ENCODE measurements at places on chromosomes 1 and 21.

DNA sequence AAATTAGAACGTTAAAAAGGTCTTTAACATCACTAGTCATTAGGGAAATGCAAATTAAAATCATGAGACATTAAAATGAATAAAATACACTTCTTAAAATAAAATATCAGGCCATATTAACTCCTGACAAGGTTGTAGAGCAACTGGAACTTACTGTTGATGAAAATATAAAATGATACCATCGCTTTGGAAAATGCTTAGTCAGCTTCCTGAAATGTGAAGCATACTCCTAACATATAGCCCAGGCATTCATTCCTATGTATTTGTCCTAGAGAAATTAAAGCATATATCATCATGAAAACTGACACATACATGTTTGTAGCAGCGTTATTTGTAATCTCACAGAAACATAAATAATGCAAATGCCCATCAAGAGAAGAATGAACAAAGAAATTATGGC is 211.5 kb upstream of the CHRM3 start:
- DNase-seq, result no peak

GRCh38 chr1:90106311-90106710 is 111.4 kb downstream of the ZNF326 start:
- DNase-seq, result no peak

GRCh38 chr1:233946724-233947123 is 42.2 kb downstream of the SLC35F3 start:
- DNase-seq, result no peak

DNA sequence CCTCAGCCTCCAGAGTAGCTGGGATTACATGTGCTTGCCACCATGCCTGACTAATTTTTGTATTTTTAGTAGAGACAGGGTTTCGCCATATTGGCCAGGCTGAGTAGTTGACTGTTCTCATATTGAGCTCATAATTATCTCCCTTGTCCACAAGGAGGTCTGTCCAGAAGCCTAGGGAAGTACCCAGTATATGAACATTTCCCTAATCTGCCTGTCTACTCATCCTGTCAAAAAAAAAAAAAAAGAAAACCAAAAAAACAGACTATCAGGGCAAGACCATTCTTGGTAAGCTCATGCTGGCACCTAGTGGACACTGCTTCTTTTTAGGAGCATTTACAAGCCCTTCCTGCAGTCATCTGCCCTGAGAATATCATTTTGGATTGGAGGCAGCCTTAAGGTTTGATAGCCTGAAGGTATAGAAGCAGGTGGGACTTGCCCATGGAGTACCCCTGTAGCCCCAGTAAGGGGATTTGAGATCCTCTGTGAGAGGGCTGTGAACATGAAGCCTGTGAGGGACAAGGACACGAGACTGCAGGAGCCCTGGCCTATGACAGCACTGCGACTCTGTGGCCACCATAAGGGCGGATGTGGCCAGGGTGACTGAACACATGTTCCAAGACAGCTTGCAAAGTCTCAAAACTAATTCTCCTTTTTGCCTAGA is 10.8 kb upstream of the DUSP12 start:
- DNase-seq, result peak; percentile 43

DNA sequence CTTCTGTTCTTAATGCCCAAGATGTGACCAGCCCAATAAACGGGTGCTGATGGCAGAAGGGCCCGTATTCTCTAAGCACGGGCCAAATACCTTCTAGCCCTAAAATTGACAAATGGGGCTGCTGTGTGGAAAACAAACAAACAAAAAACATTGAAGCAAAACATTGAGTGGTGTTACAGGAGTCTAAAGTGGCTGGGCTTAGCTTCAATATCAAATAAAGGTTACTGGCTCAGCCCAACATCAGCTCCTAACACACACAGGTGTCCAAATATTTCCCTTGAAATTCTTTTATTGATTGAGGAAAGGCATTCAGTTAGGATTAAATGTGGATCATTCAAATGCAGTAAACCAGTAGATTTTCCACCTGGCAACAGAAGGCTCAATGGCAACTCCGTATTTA is 13.3 kb upstream of the TTF2 start:
- DNase-seq, result no peak

DNA sequence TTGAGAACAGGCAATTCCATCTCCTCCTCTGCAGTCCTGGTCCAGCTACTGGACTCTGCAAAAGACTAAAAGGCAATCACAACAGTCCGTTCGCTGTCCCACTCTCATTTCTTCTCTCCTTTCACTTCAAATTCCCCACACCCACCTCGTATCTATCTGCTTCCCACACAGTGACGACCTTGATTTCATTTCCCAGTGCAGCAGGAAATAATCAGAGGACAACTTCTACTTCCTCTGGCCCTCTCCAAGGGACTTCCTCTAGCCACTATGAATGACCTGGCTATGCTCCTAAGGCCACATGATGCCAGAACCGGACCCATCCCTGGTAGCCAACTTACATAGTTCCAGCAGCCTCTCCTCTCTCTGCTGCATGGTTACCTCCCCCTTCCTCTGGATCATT is 8.0 kb downstream of the NOL9 start:
- no peak for DNase-seq

- no peak for DNase-seq
These were observed 69.4 kb upstream of the KIF1B start for GRCh38 chr1:10140981-10141380.

- no peak for DNase-seq
These were observed 113.6 kb upstream of the VAMP3 start for GRCh38 chr1:7657287-7658016.

- DNase-seq, result no peak
These were observed 248.1 kb upstream of the RAB4A start for GRCh38 chr1:229022595-229023333.

GRCh38 chr1:116806671-116807070 is 52.4 kb downstream of the CD2 start:
- DNase-seq, result no peak

DNA sequence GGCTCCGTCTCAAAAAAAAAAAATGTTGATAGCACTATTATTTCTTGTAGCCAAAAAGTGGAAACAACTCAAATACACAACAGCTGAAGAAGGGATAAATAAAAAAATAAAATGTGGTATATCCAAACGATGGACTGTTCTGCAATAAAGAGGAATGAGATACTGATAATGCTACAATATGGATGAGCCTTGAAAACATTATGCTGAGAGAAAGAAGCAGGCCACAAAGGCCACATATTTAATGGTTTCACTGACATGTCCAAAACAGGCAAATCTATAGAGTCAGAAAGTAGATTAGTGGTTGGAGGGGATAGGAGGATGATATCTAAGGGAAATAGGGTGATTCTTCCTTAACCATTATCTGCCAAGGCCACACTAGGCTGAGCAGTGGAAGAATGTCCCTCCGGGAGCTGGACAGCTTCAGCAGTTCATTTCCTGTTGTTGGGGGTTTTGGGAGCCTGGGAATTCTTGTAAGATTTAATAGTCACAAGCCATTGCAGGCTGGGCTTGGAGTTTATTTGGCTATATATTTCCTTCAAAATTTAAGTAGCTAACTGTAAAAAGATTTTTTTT is 53.5 kb downstream of the ST3GAL3 start:
- no peak for DNase-seq

DNA sequence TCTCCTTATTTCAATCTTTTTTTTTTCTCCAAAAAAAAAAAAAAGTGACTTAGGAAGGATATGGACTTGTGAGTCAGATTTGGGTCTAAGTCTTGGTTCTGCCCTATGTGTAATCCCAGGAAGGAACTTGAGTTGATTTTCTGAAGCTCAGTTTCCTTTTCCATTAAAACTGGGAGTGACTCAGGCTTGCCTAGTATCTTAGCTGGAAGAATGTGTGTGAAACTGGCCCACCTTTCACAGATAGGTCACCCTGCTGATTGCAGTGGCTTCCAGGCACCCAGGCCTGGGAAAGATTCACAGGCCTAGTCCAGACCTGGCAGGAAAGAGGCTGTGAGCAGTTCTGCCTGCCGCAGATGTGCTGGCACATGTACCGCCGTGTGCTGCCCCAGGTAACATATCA is 218.3 kb upstream of the HOOK1 start:
- DNase-seq, result no peak

GRCh38 chr1:182192966-182193365 is 131.5 kb upstream of the ZNF648 start:
- DNase-seq, result no peak

GRCh38 chr1:113057006-113057405 is 16.0 kb upstream of the LRIG2 start:
- DNase-seq, result no peak

DNA sequence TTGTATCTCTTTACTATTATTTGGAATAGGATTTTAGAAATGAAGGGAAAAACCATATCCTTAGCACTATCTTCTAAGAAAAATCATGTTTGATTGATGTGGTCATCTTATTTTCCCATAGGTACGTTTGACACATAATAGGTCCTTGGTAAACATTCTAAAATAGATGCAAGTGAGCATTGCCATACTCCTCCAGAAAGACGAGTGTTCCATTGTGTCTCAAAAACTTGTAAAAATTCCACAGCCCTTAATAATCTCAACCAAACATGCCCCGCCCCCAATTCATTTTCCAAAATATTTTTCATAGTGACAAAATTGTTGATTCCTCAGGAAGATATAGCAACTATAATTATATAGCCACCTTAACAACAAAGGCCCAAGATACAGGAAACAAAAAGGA is 113.4 kb downstream of the CD247 start:
- no peak for DNase-seq

DNA sequence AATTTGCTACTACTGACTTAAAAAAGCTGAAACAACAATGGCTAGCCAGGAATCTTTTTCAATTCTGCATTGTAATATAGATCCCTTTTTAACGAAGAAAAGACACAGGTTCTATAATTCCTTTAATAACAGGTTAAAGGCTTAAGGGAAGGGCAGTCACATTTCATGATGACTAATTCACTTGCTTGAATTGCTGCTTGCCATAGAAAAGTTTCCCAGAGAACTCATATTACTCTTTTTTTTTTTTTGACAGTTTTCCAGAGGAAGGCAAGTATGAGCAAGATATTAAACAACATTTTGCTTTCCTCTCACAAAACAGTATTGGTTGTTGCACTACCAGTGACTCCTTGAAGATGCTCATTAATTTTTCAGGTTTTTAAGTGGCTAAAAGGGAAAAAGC is 60.9 kb downstream of the IL23R start:
- no peak for DNase-seq

- DNase-seq, result no peak
These were observed 45.2 kb downstream of the CLEC20A start for GRCh38 chr1:178451529-178451928.

GRCh38 chr1:63645317-63645716 is 52.1 kb downstream of the PGM1 start:
- DNase-seq, result no peak

DNA sequence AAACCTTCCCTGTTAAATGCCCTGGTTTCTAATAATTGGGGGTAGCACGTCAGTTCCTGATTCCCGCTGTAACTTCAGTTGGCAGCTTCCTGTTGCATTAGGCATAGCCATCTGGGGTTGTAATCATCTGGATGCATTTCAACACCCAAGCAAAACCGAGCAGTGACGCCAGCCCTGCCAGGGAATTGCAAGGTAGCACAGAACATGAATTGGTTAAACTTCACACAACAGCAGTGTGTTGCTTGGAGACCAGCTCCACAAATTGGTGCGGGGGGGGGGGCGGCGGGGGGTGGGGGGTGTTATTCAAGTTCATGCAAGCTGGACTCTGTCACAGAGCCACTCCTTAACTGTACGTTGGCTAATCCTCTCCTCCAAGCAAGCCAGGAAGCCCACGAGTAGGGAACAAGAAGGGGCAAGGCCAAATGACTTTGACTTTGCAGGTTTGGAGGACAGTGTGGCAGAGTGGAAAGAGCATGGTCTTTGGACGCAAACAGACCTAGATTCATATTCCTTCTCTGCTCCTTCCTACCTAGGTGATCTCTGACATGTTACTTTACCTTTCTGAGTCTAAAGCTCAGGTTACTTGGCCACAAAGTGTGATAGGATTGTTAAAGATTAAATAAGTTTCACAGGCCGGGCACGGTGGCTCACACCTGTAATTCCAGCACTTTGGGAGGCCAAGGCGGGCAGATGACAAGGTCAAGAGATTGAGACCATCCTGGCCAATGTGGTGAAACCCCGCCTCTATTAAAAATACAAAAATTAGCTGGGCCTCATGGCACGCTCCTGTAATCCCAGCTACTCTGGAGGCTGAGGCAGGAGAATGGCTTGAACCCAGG is 4.7 kb downstream of the LAX1 start:
- DNase-seq, result no peak

- no peak for DNase-seq
These were observed 17.5 kb downstream of the ZBTB18 start for GRCh38 chr1:244068567-244068966.

DNA sequence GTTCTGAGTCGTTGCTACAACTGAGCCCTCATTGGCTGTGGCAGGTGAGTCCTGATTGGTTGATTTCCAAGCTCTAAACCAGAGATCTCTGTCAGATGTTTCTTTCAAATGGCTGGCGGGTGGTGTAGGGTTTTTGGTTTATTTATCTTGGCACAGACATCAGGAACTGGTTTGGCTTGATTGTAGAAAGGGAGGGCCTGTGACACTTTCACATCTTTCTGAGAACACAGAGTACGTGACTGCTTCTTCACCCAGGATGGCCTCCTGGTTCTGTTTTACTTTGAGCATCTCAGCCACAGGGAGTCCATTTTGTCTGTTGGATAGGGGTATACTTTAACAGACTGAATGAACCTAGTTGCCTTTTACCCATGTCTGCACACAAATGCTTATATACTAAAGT is 89.4 kb upstream of the GPR52 start:
- DNase-seq, result no peak

DNA sequence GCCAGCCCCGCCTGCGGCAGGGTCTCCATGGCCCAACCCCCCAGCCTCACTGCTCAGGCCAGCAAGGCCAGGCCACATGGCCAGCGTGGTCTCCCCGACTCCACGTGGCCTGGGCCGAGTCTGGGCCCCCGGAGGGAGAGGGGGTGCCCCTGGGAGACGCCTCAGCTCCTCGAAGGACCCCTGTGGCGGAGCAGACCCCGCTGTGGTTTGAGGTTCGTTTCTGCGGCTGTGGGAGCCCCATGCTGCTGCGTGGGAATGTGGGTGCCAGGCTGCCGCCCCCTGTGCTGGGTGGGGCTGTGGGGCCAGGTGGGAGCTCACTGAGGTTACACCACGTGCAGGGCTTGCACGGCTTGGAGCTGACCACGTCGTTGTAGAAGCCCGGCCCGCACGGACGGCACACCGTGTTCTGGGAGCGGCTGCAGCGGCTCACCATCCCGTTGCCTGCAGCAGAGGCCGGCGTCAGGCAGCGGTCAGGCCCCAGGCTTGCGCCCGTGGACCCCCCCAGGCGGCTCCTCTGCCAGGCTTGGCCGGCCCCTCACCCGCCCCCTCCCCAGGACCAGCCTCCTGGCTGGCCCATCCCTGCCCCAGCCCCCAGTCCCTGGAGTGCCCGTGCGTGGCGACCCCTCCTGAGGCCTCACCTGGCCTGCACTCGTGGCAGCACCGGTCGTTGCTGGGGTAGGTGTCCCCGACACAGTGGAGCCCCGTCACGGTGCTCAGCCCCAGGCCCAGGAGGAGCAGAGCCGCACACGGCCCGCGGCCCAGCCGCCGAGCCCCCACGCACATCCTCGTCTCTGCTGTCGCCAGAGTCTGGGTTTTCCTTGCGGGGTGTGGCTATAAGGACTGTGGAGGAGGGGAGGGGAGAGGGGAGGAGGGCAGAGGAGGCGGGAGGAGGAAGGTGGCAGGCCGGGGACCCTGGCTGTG is at the start of gene TNFRSF4:
TSS of gene TNFRSF4 (minus strand) at position 809 of the 921 bp plus-strand sequence. CDS start at position 783, 26 bp downstream.
- DNase-seq, result no peak

All from stimulated activated CD8-positive, alpha-beta memory T cell treated with anti-CD3 and anti-CD28 coated beads, Interleukin-7, amount 100 ng/mL, for 48 hours (primary cell).